ENCODE measurements at places on chromosomes 4 and X.

GRCh38 chr4:52915730-52916300, 53.7 kb downstream of the RASL11B start:
- no peak for DNase-seq

DNA sequence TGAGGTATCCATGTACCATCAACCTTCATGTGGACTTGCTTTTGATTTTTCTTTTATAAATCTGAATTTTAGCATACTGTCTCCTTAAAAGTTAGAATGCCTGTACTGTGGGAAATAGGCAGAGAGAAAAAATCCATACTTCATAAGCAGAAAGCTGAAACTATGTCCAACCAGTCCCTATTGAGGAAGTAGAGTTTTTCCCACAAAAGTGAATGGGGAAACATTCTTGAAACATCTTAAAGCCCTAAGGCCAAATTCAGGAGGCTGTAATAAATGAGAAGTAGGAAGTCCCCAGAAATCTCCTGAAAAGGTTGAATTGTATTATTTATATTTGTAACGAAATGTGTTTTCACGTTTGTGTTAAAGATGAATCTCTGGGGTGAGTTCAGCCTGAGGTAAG, 56.3 kb downstream of the ENOX2 start:
- DNase-seq, result no peak

GRCh38 chrX:31338991-31339350, 267.1 kb upstream of the FTHL17 start:
- DNase-seq, result no peak

- no peak for DNase-seq
These were observed 69.7 kb downstream of the FAM47C start for GRCh38 chrX:37077646-37078433.

DNA sequence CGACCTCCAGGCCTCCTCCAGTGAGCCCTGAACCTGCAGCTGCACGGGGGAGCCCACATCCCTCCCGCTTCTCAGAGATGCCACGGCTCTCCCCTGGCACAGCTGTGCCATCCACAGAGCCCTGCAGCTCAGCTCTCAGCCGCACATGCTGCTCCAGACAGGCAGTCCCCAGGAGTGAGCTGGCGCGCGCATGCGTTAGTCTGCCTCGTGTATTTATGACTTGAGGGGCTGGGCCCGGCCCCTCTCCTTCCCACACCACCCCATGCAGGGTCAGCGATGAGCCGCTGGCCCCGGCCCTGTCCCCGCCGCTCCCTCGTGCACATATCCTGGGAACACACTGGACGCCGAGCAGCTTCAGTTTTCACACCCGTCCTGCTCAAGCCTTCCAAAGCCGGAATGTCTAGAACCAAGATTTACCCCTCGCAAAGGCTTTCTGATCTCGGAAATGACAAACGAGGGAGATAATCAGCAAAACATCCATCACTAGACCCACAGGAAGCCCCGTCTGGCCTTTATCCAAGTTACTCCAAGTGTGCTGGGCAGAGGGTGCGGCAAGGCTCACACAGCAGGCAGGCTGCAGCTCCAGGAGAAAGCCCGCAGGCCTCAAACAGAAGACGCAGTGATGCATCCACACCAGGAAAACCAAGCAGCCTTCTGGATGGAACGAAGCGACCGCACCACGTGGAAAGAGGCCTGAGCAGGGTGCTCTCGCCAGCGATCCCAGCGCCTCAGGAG, 24.3 kb downstream of the GAK start:
- no peak for DNase-seq

DNA sequence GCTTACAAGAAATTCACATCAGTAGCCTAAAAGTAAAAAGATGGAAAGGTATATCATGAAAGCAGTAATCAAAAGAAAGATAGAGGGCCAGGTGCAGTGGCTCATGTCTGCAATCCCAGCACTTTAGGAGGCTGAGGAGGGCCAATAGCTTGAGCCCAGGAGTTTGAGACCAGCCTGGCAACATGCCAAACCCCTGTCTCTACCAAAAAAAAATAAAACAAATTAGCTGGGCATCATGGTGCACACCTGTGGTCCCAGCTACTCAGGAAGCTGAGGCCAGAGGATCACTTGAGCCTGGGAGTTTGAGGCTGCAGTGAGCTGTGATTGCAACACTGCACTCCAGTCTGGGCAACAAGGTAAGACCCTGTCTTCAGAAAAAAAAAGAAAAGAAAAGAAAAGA, 55.5 kb downstream of the GSPT2 start:
- DNase-seq, result peak; percentile 0

DNA sequence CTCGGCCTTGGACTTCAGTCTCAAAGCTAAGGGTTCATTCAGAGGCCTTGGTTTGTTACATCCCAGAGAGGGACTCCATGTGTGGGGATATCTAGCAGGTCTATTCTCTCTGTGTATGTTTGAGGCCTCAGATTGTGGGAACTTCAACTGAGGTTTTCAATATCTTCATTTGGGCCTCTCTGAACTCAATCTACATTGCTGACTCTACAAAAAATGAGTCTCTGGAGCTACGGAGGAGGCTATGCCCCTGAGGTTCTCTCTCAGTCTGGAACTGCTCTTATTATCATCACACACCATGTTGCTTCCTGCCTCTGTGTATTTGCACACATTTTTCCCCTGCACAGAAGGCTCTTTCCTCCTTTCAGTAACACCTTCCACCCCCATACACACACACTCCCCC, 5.1 kb upstream of the TSR2 start:
- no peak for DNase-seq

GRCh38 chr4:141328560-141329173, 108.0 kb downstream of the ZNF330 start:
- DNase-seq, result no peak

DNA sequence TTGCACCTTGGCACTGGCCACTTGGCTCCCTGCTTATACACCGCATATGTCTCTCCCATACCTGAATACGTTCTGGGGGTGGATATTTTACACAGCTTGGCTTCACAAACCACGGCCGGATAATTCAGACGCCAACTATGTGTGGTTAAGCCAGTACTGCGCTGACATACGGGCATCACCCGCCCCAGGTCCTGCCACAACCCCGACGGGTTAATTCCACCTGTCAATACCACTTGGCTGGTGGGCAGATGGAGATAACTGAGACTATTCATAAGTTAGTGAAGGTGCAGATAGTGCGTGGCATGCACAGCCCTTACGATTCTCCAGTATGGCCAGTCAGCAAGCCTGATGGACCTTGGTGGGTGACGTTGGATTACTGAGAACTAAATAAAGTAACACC, 696.3 kb upstream of the AGA start:
- DNase-seq, result no peak

GRCh38 chrX:130024127-130024526, 41.7 kb downstream of the BCORL1 start:
- DNase-seq, result no peak

- no peak for DNase-seq
These were observed 18.6 kb upstream of the TEX13B start for GRCh38 chrX:108000751-108001150.

GRCh38 chr4:52665592-52665991, 6.5 kb upstream of the USP46 start:
- no peak for DNase-seq

DNA sequence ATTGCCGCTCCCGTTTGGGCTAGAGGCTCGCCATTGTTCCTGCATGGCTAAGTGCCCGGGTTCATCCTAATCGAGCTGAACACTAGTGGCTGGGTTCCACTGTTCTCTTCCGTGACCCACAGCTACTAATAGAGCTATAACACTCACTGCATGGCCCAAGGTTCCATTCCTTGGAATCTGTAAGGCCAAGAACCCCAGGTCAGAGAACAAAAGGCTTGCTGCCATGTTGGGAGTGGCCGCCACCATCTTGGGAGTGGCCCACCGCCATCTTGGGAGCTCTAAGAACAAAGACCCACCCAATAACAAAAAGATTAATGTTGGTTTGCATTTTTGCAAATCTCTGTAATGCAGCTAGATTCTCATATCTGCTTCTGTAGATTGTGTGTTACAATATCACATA, 299.0 kb downstream of the DCHS2 start:
- DNase-seq, result no peak

- no peak for DNase-seq
These were observed 31.1 kb downstream of the GRID2 start for GRCh38 chr4:92334716-92335350.

GRCh38 chr4:11549525-11549924, 120.8 kb upstream of the HS3ST1 start:
- no peak for DNase-seq

- DNase-seq, result no peak
These were observed 35.7 kb upstream of the CDS1 start for GRCh38 chr4:84547211-84547610.

GRCh38 chr4:56752985-56753384, 68.5 kb downstream of the SPINK2 start:
- no peak for DNase-seq

DNA sequence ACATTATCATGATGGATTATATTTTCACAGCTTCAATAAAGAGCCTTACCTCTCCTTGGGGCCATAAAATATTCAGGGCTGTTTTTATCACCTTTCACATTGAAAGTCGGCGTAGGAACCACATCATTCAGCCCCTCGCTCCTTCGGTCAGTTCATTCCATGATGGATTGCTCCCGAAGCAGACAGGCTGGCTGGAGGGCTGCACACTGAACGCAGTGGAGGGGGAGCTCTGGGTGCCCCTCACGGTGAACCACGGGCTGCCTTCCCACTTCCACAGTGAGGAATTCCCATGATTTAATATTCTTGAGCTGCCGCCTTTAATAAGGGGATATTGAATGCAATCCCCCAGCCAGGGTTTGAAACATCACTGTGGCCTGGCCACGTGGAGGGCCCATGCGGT, 16.0 kb downstream of the PPP2R2C start:
- DNase-seq, result no peak

- no peak for DNase-seq
These were observed 114.4 kb downstream of the STK32B start for GRCh38 chr4:5165420-5166369.

DNA sequence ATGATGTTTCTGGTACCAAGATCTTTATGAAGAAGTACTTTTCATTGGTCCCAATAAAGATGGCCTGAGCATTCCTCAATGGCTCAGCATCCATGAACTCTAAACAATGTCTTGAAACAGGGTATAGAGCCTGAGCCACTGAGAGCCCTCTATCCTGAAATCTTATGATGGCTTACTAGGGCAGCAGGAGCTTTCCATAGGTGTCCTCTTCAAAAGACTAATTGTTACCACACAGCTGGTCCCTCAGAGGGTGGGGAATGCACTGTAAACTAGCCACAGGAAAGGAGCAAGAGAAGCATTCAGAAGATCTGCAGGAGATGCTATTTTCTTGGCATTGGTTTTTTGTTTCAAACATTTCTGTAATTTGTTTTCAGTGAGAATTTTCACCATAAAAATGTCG, 5.6 kb upstream of the BANK1 start:
- no peak for DNase-seq

- no peak for DNase-seq
These were observed 78.0 kb downstream of the ZFYVE28 start for GRCh38 chr4:2340272-2341061.

GRCh38 chrX:46938589-46938988, 26.4 kb downstream of the JADE3 start:
- no peak for DNase-seq

GRCh38 chr4:40575846-40576245, 53.8 kb downstream of the RBM47 start:
- no peak for DNase-seq

DNA sequence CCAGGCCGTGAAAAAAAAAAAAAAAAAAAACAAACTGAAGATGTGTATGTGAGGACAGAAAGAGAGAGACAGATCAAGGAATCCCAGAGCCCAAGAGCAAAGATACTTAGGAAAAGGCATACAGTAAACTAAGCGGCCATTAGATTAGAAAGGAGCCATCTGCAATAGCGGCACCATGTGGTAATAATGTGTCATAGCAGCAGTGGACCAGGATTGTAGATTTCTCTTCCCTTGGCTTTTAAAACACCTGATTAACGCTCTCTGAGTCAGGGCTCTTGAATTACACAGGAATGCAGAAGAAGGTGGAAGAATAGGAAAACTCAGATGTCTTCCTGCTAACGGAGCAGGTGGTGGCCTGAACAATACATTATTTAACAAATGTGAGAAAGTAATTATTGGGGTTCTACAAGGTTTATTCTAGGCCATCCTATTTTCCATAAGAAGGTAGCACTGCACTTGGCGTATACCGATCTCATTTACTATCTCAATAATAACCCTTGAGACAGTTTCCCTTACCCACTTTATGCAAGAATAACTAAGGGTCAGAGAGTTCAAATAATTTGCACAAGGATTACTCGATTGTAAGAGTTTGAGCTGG, 182.7 kb downstream of the KCNIP4 start:
- DNase-seq, result no peak

DNA sequence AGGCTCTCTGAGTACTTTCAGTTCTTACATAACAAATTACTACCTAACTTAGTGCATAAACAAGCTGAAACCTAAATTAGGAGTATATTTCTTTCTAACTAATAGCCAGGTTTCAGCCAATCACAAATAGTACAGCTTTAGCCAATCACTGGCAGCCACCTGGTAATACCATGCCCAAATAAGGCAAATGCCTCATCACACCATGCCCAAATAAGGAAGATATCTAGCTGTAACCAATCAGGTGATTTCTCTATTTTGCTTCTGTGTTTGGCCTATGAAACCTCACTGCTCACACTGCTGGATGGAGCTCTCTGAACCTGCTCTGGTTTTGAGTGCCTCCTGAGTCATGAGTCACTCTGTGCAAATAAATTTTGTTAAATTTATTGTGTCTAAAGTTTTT, 113.5 kb downstream of the DDIT4L start:
- no peak for DNase-seq

- DNase-seq, result no peak
These were observed 63.8 kb downstream of the GPRIN3 start for GRCh38 chr4:89243733-89244252.

DNA sequence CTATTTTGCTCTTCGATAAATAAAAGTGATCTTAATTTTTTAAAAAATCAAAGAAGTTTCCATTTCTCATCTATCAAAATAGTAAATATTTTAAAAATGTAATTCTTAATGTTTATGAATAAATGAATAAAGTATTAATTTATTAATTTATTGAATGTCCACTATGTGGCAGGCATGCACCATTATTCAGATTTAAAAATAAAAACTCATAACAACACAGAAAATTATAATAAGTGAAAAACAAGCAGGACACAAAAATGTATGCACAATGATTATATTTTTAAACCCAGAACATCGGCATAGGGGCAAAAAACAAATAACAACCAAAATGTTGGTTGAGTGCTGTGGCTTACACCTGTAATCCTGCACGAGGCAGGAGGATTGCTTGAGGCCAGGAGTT, 5.3 kb upstream of the PYURF start:
- no peak for DNase-seq

GRCh38 chr4:150415213-150415612, 166.7 kb upstream of the MAB21L2 start:
- no peak for DNase-seq

DNA sequence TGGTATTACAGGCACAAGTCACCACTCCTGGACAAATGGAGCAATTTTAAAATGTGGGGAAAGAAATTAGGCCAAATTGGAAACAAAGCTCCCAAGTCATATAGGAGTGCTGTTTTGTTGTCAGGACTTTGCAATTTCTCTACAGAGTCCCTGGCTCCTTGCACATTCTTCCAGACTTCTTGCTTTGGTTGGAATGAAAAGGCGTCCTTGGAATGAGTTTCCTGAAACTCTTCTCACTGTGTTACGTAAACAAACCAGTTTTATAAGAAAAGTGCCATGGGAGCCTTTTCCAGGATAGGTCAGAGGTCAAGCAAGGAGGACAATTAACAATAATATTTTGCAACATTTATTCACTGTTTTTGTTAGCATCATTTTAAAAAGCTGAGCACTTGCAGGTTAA, 32.4 kb upstream of the KIT start:
- DNase-seq, result no peak

Data from NCI-H1417 treated with DMSO at 0.1 percent for 48 hours (cell line).